ENCODE measurements at places on chromosomes 5 and 9. TPM values are rescaled to one million over a fixed set of nuclear protein-coding genes. Genes with fewer than 3 reads are reported as not detected.

GRCh38 chr5:120461251-120461650 lies 2.8 kb upstream of the PRR16 start:
- DNase-seq, result no peak

GRCh38 chr5:172606156-172606785 lies 34.8 kb upstream of the NEURL1B start:
- no peak for DNase-seq

DNA sequence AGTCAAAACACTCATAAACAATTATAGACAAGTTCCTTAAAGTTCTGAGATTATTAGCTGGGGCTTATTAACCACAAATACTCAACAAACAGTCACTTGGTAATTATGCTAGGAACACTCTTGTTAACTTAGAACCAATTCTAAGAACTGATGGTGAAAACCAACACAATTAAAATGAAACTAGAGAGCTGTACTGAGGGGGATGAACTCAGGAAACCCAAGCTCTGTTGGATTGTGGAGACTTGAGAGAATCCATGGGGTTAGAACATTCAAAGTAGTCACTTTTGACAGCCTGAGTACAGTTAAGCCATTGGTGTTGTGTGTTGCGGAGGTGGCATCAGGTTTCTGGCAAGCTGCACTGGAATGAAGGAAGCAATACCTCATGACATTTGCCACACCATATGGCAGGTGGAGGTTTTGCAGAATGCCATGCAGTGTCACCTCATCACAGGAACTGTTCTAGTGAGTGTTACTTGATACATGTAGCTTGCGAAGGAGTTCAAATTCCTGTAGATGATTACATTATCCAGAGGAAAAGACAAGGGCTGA lies 480.9 kb upstream of the CD180 start:
- no peak for DNase-seq

GRCh38 chr9:94901019-94901363 lies 174.5 kb downstream of the AOPEP start:
- DNase-seq, result no peak

GRCh38 chr5:78487846-78488245 lies 127.4 kb downstream of the SCAMP1 start:
- DNase-seq, result no peak

GRCh38 chr9:135126451-135127187 lies 39.2 kb downstream of the OLFM1 start:
- DNase-seq, result no peak

- DNase-seq, result peak; percentile 72
These were observed 45.7 kb upstream of the SPATA31C2 start for GRCh38 chr9:88183798-88184495.

Gene AK6
- total RNA-seq, result 43.1 TPM

Gene BICD2
- total RNA-seq, result 32.3 TPM

Gene ANKRD33B
- 4.1 TPM for total RNA-seq

Gene ITK
- 0.50 TPM for total RNA-seq

Gene CDH18
- total RNA-seq, result 90.3 TPM

Gene IRGM
- total RNA-seq, result not detected

Gene ADAM19
- total RNA-seq, result 16.2 TPM

Gene GCNT4
- total RNA-seq, result 1.5 TPM

Gene GPR150
- 0.50 TPM for total RNA-seq

Gene TMOD1
- 27.3 TPM for total RNA-seq
